GM13977 (cell line): ENCODE measurements at places on chromosomes 12 and 14.

- DNase-seq: no peak
Observed at GRCh38 chr12:20524113-20524512, 155.8 kb downstream of the PDE3A start.

DNA sequence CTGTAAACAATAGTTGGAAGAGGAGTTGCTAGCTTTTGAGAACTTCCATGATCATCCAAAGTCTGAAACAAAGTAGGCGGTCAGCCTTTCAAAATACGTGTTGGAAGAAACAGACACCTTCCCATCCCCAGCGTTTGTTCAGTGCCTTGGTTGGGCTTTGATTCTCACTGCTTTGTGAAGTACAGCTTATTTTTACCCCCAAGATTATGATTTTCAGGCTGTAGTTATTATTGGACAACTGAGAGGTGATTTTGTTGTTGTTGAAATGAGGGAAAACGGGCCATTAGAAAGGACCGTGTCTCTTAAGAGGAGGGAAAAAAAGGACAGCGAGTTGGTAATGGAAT, 921 bp upstream of the CEP83 start:
- DNase-seq: no peak

GRCh38 chr12:132396657-132397056, 67.3 kb upstream of the GALNT9 start:
- DNase-seq: no peak

GRCh38 chr12:59452746-59453145, 143.1 kb upstream of the SLC16A7 start:
- no peak for DNase-seq

- DNase-seq: no peak
Observed at GRCh38 chr14:104168603-104169002, 30.2 kb downstream of the KIF26A start.

GRCh38 chr12:89574736-89575208, 48.9 kb upstream of the POC1B start:
- DNase-seq: no peak

- DNase-seq: no peak
Observed at GRCh38 chr14:88422919-88423650, 37.6 kb downstream of the SPATA7 start.

- no peak for DNase-seq
Observed at GRCh38 chr12:132307976-132308852, 21.2 kb downstream of the GALNT9 start.

- no peak for DNase-seq
Observed at GRCh38 chr12:79357048-79357447, 333.7 kb downstream of the PAWR start.

DNA sequence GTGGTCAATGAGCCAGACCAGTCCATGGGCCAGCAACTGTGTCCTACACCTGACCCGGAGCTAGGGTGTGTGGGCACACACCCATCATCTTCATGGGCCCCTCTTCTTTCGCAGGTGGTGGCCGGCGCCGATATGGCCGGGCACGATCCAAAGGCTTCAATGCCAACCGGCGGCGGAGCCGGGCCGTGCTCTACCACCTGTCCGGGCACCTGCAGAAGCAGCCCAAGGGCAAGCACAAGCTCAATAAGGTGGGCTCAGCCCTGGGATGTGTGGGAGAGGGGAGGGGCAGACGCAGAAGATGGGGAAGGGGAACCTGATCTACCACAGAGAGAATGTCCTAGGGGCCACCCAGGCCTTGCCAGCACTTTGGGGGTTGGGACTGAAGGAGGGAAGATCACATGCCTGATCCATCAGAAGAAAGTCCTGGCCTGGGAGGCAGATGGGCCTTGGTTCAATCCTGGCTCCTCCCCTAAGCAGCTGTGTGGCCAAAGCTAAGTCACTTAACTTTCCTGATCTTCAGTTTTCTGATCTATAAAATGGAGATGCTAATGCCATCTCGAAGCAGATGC, 3.8 kb downstream of the KCNH3 start:
- peak; percentile 24 for DNase-seq

DNA sequence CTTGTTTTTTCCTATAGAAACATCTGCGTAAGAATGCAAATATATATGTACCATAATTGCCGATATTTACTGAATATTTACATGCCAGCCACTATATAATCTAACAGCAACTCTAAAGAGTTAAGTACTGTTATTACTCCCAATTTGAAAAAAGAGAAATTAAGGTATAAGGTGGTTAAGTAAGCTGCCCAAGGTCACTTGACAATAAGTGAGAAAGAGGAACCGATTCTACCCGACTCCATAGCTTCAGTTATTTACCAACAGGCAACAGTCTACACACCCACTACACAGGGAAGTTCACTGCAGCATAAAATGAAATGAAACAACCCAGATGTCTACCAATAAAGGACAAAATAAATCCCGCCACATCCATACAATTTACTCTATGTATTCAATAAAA, 1.1 kb downstream of the MIS18BP1 start:
- peak; percentile 76 for DNase-seq

DNA sequence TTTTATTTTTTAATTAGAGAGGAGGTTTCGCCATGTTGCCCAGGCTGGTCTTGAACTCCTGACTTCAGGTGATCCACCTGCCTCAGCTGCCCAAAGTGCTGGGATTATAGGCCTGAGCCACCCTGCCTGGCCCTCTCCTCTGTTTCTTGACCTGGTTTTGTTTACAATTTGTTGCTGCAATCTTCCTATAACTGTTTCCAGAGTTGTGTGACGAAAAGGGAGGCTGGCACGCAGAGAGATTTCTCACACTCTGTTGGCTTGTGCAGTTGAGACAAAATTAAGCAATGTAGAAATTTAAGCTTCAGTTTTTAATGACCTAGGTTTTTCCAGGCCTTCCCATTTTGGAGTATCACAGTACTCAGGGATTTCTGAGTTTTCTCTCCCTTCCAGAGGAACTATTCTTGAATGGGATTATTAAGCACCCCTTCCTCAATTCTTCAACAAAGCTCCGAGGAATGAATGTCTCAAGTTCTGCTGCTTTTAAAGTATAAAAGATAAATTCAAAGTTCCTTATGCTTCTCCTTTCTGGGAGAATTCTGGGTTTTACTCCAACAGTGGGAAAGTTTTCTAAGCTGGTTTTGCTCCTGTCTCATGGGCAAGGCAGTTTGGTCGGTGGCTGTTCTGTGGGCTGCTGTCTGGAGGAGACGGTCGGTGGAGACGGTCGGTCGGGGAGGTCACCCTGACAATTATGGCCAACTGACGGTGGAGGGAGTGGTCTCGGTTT, 20.4 kb upstream of the FOS start:
- no peak for DNase-seq

GRCh38 chr14:101494826-101495225, 66.5 kb upstream of the DIO3 start:
- DNase-seq: no peak

DNA sequence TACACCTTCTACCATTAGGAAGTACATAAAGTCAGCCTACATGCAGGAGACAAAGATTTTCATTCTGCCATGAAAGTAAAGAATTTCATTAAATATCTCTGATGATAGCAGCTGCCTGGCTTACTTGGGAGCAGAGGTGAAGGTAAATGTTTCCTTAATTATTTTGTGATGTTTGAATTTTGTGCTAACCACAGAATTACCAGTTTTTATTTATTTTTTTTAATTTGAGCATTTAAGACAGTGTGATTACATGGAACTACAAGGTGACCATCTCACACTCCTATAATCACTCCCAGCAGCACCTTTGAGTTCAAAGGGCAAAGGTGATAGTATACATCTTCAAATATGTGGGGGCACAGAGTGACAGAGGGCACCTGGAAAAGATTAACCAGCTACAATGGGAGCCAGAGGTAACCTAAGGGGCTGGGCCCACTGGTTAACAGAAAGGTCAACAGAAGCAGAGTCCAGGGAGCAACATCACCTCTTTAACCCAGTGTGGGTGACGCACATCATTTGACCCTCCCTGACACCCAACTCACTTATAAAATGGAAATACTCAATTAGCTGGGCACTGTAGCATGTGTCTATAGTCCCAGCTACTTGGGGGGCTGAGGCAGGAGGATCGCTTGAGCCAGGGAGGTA, 65.0 kb downstream of the GCH1 start:
- DNase-seq: no peak

- no peak for DNase-seq
Observed at GRCh38 chr12:21771311-21771710, 3.2 kb downstream of the KCNJ8 start.

- peak; percentile 51 for DNase-seq
Observed at GRCh38 chr14:94748667-94749347, 21.1 kb downstream of the GSC start.

GRCh38 chr14:90820958-90821357, 4.7 kb upstream of the TTC7B start:
- DNase-seq: peak; percentile 74

DNA sequence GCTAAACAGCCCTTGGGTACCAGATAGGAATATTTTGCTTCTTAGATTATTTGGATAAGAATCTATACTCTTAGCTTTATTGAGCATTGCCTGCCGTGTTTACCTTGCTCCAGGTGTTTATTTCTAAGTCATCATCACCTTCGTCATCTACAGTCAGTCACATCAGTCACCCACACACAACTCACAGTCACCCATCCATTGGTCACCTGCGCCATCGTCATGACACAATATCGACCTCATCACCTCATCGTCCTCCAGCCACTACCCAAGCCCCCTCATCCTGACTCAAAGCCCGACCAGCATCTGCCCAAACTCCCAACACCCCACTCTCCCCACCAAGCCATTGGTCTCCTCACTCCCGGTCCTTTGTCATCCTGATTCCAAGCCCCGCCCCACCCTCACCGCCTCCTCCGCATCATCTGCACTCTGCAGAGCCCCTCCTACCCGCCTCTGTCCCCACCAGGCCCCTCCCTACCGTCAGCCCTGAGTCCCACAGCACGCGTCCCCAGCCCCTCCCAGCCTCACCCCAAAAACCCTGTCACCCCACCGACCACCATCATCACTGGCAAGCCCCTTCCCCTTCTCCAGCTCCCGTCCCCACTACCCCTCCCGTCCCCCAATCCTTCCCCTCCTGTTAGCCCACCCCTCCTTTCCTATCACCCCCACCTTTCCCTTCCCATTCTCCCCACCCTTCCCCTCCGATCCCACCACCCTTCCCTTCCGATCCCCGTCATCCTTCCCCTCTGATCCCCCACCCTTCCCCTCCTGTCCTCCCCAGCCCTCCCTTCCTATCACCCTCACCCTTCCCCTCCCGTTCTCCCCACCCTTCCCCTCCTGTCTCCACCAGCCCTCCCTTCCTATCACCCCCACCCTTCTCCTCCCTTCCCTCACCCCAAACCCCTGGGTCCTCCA, 9.8 kb downstream of the DLK1 start:
- DNase-seq: no peak

DNA sequence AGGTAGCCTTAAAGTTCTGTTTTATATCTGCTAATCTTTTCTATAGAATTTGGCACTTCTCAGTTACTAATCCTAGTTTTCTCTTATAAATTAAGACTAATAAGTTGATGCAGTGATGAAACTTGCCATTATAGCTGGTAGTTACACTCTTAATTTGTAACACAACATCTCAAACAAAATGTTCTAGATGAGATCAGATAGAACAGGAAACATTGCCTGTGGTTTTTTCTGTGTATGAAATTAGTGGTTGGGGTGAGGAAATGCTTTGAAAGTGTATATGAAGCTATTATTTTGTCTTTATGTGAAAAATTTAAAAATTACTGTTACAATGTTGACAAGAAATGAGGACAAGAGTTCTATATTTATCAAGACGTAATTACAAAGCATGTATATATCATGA, 91.9 kb downstream of the PCNX1 start:
- no peak for DNase-seq

DNA sequence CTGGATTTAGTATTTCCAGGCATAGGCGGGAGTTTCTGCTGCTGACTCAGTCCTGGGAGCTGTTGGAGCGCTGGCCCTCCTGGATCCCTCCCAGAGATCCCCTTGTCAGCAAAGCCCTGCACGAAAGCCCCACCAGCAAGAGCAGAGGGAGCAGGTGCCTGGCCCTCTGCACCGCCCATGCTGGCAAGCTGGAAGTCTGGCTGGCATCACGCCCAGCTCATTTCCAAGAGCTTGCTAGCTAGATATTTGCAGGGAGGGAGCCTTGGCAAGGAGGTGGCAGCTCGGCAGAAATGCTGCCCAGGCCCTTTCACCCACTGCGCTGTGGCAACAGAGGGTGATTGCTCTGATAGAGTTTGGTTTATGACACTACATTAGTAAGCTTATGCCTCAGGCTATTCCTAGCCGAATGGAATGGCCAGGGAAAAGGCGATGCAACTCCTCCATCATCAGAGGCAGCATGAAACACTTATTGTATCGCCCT, 193.9 kb downstream of the EMP1 start:
- DNase-seq: no peak

- DNase-seq: no peak
Observed at GRCh38 chr12:44717612-44718011, 158.5 kb downstream of the NELL2 start.

DNA sequence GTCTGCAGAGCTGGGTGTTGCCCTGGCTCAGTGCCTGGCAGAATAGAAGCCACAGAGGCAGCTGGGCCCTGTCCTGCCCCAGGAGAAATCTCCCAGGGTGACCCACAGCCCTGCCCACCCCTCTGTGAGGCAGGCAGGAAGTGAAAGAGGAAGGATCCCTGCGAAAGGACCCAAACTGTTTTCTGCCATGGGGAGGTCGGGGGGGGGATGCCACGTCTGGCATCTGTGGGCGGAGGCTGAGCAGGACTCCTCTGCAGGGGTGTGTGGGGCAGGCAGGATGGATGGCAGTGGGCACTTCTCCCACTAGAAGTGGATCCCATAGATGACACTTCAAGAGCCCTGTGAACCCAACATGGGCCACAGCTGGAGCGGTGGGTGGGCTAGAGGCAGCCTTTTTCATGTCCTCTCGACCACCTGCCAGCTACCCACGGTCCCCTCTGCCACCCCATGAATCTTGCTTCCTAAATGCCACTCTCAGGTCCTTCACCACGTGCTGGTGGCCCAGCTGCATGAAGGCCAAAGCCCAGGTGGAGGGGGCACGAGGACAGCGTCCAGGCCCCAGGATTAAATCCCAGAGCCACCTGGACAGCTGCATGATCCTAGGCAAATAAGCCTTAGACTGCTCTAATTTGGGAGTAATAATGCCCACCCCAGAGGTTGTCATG, 3.6 kb downstream of the PAPLN start:
- no peak for DNase-seq

GRCh38 chr14:54698966-54699530, 132.1 kb downstream of the SAMD4A start:
- no peak for DNase-seq

DNA sequence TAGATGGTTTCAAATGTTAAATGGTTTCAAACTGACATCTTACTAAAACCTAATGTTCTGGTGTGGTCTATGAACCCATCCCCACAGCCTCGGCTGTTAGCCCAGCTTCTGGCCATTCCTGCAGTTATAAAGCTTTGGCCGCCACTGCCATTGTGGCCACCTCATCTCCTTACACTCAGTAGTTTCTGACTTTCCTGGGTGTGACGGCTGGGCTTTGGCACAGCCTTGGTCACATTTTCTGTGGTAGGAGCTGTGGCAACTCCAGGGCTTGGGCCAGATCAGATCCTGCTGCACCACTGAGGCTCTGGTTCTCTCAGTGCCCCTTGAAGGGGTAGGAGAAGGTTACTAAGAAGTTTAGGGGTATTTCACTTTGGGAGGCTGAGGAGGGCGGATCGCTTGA, 84.2 kb upstream of the STXBP6 start:
- DNase-seq: no peak

GRCh38 chr12:51306507-51306906, 17.5 kb downstream of the BIN2 start:
- no peak for DNase-seq

GRCh38 chr12:104858611-104859543, 99.2 kb downstream of the SLC41A2 start:
- no peak for DNase-seq
